ENCODE measurements at places on chromosomes 7 and 10.

GRCh38 chr7:93945756-93946535 is 24.4 kb downstream of the GNG11 start:
- DNase-seq = no peak

DNA sequence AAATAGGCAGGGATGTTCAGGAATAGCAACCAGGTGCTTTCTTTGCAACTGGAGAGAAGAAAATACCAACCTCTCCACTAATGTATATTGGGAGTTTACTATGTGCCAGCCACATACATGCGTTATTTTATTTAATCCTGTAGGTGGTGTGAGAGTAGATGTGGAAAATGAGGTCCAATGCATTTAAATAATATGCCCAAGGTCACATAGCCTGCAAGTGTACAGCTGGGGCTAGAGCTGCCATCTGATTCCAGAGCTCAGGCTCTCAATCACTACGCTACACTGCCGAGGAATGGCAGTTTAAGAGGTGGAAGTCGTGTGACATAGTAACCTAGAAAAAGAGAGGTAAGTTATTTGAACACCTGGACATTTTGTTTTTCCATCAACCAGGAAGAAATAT is 277.0 kb downstream of the EXOC4 start:
- DNase-seq = no peak

GRCh38 chr10:123284022-123284421 is 129.8 kb downstream of the BUB3 start:
- no peak for DNase-seq

DNA sequence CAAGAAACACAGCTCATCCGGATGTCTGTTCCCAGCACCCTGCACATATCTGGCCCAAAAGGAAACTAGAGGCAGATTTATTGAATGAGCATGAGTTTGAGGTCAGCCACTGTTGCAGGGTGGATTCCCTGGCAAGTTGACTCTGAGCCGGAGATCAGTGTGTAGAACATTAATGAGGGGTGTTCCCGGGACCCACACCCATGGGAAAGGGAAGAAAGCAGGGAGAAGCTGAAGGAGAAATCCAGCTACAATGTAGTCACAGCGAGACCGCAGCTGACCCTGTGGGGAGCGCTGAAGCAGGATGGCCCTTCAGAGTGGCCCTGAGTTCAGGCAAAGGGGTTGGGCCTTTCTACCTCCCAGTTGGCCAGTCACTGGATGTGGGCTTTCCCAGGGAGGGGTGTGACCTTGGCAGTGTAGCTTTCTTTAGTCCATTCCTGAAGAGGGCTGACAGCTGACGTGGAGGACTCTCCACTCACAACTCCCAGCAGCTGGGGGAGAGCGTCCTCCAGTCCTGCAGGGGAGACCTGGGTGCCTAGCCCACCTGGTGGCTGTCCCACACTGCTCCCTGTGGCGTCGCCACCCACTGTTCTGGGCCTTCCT is 324.2 kb upstream of the ZMIZ1 start:
- DNase-seq = no peak

- DNase-seq = no peak
Observed at GRCh38 chr10:117346574-117346973, 28.7 kb downstream of the PDZD8 start.

- DNase-seq = peak; percentile 51
Observed at GRCh38 chr7:901388-902154, 25.2 kb downstream of the GET4 start.

GRCh38 chr7:3892686-3893085 is 591.6 kb downstream of the SDK1 start:
- no peak for DNase-seq

DNA sequence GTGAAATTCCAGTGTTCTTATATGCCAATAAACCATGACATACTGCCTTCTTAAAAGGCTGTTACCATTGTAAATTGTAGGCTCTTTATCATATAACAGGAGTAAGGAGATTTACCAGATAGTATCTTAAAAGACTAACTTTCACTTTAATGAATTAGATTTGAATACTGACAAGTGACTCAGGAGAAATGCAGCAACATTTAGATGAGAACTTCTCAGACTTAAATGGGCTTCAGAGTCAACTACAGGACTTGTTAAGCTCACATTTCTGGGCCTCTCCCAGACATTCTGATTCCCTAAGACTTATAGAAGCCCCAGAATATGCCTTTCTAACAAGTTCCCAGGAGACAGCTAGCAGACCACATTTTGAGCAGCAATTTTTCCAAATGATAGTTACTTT is 466.3 kb downstream of the ARL4A start:
- DNase-seq = no peak
